ENCODE measurements at places on chromosomes 16 and 17. TPM values are rescaled to one million over a fixed set of nuclear protein-coding genes. Genes with fewer than 3 reads are reported as not detected.

- DNase-seq, result no peak
Measured at GRCh38 chr16:84239141-84239769, 557 bp downstream of the KCNG4 start.

DNA sequence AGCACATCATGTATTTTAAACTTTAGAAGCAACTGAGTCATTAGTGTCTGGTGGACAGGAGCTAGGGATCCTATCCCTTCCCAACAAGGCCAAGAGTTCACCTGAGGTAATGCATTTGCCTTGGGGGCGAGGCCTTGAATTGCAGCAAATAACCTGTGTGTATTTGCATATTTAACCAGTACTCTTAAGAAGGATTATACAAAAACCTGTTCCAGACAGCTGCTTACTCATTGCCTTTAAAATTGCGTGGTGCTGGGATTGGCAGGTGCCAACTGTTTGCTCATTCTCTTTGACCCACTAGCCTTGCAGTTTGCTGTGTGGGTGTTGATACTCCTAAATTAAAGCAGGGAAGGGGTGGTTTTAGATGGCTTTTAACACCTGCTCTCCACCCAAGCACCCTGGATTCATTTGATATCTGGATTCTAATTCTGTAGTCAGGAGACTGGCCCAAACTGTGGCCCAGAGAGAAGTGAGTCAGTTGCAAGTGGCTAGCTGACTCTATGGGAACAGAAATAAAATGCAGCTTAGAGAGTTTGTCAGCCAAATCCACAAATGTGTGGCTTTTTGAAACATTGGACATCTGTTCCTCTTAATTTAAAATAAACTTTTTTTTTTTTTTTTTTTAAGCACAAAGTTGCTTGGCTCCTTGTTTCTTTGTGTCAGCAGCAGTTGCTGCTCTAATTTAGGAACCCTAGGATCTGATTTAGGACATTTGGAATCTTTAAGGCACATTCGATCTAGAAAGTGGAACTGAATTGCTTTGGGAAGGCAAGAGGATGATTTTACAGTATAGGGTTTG lies 46.9 kb downstream of the TUBD1 start:
- DNase-seq, result no peak

DNA sequence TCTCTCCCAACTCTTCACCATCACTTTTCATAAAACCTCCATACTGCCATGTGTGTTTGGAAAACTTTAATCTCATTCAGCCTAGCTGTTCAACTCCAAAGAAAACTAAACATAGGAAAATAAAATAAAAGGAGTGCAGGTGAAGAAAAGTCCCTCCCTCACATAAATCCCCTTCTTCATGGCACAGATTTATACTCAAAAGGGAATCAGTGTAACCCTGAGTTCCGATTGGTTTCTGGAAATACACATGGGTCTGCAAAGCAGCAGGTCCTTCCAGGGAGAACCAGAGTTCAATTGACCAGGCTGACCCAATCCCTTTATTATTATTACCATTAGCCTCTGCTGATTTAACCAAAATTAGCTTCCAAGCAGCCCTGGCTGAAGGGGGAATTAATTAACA lies 8.9 kb upstream of the HOXB2 start:
- DNase-seq, result no peak

The ACAP1 gene
- total RNA-seq, result 0.45 TPM

DNA sequence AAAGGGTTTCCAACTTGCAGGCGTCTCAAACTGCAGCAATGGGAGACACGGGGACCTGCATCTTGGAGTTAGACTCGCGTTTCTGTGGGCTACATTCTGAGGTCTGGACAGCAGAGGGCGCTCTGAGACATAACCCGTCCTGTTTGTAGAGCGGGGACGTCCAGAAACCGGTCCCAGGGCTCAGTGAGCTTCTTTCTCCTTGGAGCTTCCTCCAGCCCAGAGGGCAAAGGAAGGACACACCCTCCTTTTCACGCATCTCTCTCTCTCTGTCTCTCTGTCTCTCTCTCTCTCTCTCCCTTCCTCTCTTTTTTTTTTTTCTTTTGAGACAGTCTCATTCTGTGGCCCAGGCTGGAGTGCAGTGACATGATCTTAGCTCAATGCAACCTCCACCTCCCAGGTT lies 19.8 kb downstream of the COX4I1 start:
- DNase-seq, result peak; percentile 50

The SLC13A2 gene
- not detected for total RNA-seq

- no peak for DNase-seq
Measured at GRCh38 chr17:18167421-18167820, 16.2 kb upstream of the ALKBH5 start.

The KAT2A gene
- total RNA-seq, result 13.6 TPM

The CTCF gene
- total RNA-seq, result 44.8 TPM

The KCNH4 gene
- total RNA-seq, result 0.82 TPM

The GPATCH8 gene
- 60.9 TPM for total RNA-seq

The CYB5B gene
- total RNA-seq, result 59.9 TPM

The SLFN14 gene
- total RNA-seq, result 0.18 TPM

DNA sequence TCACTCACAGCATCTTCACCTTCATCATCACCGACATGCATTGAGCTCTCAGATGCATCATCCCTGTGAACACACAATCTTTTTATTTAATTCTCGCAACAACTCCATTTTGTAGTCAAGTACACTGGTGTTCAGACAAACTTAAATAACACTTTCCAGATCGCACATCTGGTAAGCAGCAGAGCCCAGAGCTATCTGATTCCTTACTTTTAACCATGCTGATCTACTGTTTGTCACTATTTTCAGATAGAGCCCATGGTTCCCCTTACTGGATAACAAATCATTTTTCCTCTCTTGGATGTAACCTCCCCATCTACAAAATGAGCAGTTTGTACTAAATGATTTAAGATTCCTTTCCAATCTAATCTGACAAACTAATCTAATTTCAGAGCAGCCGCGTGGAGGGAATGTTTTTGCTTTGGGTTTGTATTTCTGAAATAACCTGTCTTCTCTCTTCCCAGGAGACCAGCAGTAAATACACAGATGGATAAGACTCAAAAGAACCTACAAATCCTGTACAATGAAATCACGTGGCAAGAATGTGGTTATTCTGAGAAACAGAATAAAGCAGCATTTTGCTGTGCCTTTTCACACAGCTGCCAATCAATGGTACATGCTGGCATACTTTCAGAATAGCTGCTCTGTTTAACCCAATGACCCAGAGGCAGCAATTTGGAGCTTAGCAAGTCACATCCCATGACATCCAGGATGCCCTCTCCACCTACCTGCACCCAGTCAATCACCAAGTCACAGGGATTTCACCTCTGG lies 72.9 kb upstream of the CCL2 start:
- no peak for DNase-seq

The RCVRN gene
- total RNA-seq, result 0.27 TPM

The TP53TG3 gene
- total RNA-seq, result not detected

Data from cerebellum (tissue), 4 donors.